IPS-NIHi11 (cell line): ENCODE measurements at places on chromosomes 2 and 18.

DNA sequence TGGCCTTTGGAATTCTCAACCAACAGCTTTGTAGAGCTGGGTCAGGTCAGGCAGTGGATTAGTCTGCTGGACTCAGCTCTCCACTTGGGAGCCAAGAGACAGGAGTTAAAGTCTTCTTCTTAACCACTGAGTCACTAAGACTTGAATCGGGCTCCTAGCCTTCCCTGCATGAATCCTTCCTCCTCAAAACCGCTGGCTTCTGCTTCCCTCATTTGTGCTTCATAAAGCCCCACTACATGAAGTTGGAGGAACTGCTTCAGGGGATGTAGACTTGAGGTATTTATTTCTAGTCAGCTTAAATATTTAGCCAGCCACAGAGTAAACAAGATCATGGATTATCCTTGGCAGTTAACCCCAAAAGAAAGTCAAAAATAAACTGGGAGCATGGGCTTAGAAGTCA lies 536.3 kb upstream of the TNP1 start:
- DNase-seq, result no peak

DNA sequence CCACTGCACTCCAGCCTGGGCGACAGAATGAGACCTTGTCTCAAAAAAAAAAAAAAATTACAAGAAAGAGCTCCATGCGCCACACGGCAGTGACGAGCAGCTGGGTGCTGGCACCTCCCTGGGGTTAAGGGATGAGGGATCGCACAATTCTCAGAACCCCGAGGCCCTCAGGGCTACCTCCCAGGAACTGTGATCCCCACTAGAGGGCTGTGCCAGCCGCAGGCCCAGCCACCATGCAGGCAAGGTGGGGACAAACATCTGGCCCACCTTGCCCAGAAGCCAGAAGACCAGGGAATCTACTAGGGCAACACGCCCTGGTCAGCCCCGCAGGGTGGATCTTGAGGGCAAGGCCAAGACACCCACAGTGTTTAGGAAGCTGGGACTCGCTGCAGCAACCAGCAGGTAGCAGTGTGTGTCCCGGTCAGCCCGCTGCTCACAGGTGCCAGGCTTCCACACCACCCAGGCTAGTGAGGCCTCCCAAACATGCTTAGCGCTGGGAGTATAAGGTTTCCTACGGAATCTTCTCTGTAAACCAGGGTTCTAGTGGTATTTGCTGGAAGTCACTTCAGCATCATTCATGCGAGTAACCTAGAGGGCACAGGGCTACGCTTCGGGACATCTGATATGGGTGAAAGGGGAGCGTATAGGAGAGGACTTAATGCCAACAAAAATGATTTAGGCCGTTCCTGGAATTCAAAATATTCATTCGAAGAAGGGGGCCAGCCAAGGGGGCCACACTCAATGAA lies 6.7 kb downstream of the SAG start:
- DNase-seq, result no peak

DNA sequence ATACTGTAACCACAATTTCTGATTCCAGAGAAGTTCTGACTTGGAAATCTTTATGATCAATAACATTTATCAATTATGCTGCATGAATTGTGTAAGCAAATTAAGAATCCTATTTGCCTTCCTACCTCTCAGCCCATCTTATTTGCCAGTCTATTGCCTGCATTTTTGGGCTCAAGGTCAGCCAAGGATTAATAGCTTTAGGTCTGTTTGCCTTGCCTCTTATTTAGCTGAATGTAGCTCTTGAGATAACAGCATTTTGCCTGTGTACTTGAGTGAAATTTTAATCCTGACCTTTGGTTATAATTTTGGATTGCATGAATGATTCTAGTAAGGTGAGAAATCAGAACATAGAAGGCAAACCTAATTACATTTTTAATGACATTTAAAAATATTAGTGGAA lies 51.2 kb downstream of the MYO3B start:
- no peak for DNase-seq

GRCh38 chr2:45013229-45014015 lies 4.2 kb upstream of the SIX2 start:
- DNase-seq, result no peak

- DNase-seq, result no peak
Measured at GRCh38 chr2:198901894-198902293, 555.8 kb downstream of the SATB2 start.

GRCh38 chr2:41832218-41832617 lies 215.6 kb upstream of the PKDCC start:
- DNase-seq, result no peak

DNA sequence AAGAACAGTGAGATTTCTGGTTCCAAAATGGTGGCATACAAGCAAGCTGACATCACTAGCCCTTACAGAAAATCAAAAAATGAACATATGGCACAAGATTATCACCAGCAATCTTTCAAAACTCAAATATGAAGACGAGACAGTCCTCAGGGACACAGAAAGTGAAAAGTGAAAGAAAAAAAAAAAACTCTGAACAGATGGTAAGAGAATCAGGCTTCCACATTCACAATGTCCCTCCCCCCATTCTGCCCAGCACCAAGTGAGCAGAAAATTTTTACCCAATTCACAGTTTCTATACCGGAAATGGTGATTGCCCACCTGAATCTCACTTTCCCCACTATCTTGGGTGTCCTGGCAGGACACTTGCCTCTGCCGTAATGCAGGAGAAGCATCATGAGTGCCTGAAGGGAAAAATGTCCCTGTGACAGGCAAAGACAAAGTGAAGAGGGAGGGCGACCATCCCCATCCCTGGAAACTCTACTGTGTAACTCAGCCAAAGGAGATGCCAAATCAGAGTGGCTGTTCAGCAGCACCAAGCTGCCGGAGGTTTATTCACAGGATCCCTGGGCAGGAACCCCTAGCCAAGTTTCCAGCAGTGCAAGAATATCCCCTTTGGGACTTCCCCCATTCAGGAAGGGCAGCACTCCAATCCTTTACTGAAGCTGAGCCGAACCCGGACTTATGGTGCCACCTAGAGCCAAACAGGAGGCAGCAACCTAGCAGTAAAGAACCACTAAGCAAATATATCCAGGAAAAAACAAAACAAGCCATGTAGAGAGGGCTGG lies 312.2 kb downstream of the LRATD1 start:
- DNase-seq, result peak; percentile 62

DNA sequence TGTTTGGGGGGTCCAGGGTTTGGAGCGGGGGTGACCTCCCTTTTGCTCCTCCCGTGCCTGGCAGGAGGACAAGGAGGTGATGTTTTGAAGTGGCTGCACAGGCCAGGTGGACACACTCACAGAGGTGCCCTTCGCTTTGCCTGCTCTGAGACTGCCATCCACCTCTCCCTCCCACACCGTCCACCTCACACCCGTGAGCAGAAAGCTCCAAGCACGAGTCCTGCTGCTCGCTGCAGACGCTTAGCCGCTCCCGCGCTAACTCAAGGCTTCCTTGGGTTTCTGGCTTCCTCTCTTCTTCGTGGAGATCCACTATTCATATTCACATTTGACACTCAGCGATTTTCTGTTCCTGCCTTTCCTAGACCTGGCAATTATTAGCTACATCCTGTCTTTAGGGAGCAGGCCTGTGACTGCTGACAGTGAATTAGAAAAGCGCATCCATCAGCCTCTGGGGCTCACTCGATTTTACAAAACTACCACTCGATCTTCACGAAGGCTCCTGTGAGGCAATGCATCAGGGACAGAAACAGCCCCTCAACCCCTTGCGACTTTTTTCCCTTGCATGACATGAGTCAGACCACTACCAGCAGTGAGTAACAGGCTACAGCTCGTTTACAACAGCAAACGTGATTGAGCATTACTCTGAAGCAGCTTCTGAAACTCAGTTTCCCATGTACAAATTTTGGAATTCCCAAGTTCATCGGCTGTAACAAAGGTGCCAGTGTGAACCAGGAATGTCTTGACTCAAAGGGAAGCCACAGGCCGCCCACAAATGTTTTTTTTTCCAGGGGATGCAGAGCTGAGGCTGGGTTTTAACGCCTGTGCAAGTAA lies 238.7 kb upstream of the SOX11 start:
- no peak for DNase-seq

DNA sequence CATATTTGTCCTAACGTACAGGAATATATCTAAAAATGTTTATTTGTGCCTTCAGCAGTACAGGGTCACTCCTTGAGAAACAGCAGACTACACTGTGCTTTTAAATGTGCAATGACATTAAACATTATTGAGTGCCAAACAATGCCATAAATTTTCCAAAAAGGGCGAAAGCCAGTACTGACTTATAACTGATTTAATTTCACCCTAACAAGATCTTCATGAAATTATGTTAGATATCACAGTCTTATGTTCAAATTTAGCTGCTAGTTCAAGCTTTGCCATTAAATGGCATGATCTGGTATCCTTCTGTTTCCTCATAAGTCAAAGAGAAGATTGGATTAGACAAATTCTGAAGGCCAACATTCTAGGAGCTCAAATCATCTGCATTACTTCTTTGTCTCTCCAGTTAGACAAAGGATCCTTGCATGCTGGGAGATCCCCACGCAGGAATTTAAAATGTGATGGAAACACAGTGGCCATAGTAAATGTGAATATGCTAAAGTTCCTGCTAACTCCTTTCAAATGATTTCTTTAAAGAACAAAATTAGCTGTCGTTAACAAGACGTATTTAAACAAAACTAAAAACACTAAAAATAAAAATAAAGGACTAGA lies 129.3 kb upstream of the STON1 start:
- DNase-seq, result no peak

DNA sequence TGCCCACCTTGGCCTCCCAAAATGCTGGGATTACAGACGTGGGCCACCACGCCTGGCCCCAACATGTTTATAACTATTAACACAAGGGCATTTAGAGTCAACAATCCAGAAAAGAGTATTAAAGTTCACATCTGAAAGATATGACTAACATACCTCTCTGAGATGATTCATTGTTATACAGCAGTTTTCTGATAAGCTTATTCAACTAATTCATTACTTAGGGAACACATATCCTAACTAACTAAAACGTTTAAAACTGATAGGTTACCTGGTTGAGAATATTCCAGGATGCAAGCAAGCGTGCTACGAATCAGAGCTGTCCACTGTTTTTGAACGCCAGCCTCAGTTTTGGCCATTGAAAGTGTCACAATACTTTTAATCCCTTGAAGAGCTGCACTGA lies 34.0 kb upstream of the STRN start:
- DNase-seq, result no peak

GRCh38 chr2:214995926-214996670 lies 142.3 kb downstream of the ABCA12 start:
- no peak for DNase-seq

DNA sequence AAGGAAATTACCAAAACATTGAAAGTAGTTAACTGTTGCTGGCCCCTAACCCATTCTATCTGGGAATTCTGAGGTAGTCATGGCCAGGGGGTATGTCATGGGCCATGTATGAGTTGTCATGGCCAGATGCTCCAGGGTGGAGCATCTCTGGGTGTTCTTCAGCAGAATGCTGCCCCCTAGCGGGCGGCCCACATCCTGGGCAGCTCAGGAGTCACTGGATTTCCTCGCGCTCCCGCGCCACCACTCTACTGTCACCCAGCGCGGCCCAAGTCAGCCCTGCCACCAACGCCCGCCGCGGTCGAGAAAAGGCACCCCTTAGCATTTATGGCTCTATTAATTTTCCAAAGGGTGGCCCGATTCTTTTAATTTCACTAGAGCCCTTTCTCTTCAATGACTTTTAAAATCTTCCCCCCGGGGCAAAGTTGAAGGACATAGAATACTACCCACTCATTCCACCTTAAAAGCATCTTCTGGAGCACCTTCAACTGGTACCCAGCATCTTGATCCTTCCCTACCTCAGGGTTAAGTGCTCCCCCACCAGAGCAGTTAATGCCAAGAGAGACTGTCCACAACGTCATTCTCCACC lies 41.6 kb downstream of the PKDCC start:
- peak; percentile 85 for DNase-seq

- peak; percentile 53 for DNase-seq
Measured at GRCh38 chr2:20172273-20173055, 52.5 kb downstream of the SDC1 start.

GRCh38 chr2:24993406-24994145 lies 21.8 kb upstream of the DNAJC27 start:
- no peak for DNase-seq

GRCh38 chr18:64027931-64028695 lies 58.2 kb downstream of the SERPINB8 start:
- DNase-seq, result no peak

GRCh38 chr2:145404690-145405089 lies 884.8 kb upstream of the ZEB2 start:
- DNase-seq, result no peak
